T follicular helper cell (primary cell): ENCODE measurements at places on chromosomes 2 and 18.

- DNase-seq = no peak
Observed at GRCh38 chr18:73691118-73691517, 456.5 kb downstream of the FBXO15 start.

- no peak for DNase-seq
Observed at GRCh38 chr2:102340778-102341177, 14.8 kb upstream of the IL18R1 start.

- no peak for DNase-seq
Observed at GRCh38 chr18:77635858-77636257, 386.2 kb downstream of the GALR1 start.

DNA sequence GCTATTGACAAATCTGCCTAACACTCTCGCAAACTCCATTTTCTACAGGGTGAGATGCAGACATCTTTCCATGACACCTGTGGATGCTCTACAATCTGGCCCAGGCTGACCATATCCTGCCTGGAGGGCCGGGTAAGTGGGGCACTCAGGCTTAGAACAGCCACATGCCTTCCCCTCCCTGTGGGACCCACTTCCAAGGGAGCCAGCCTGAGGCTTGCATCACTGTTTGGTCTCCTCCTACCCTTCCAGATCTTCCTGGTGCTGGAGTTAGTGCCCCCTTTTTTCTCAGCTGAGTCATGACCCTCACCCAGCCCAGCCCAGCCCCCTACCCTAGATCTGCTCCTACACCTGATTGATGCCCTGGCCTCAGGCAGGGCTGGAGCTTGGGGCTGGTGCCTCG is 150.2 kb upstream of the MSH6 start:
- DNase-seq = no peak

DNA sequence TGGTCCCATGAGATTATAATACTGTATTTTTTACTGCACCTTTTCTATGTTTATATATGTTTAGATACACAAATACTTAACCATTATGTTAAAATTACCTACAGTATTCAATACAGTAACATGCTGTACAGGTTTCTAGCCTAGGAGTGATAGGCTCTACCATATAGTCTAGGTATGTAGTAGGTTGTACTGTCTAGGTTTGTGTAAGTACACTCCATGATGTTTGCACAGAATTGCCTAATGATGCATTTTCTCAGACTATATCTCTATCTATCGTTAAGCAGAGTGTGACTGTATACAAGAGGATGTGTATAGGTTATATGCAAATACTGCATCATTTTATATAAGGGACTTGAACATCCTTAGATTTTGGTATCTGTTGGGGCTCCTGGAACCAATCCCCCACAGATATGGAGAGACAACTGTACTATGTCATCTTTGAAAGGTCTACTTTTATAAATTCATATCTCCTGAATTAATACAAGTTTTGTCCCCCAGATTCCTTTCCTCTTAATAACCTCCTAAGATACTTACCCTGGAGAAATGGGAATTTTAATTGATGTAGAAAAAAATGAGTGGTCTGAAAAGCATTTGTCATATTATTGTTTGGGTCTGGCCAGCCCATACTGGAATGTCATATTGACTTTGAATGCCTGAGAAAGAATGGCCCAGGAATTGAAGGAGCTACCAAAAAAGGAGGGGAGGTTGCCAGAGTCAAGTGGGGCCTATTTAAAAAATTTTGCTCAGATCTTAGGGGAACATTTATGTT is 36.6 kb downstream of the EHBP1 start:
- no peak for DNase-seq

- DNase-seq = no peak
Observed at GRCh38 chr2:233409286-233409991, 55.1 kb downstream of the DGKD start.

DNA sequence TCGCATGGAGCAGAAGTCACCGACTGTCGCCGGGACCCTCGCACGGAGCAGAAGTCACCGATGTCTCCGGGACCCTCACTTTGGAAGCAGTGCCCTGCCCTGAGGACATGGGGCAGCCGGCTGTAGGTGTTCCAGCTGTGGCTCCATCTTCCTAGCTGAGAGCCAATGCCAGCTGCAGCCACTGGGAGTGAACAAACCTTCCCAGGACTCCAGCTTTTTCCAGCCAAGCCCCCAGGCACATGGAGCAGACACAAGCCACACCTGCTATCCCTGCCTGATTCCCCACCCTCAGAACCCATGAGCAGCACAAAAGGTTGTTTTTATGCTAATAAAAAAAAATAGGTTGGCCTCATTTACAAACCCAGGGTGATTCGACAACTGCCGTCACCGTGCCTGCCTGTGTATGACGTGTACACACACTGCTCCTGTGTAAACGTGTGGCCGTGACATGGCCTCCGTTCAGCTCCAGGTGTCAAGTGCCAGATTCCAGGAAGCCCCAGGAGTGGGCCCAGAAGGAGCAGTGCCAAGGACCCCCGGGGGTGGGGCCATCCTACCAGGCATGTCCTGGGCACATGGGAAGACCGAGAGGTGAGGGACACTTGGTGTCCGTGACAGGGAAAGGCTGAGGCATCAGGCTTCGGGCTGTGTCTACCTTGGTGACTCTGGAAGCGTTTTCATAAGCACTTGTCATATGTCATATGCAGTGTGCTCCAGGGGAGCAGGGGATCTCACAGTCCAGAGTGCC is 91.5 kb downstream of the EIPR1 start:
- DNase-seq = no peak

DNA sequence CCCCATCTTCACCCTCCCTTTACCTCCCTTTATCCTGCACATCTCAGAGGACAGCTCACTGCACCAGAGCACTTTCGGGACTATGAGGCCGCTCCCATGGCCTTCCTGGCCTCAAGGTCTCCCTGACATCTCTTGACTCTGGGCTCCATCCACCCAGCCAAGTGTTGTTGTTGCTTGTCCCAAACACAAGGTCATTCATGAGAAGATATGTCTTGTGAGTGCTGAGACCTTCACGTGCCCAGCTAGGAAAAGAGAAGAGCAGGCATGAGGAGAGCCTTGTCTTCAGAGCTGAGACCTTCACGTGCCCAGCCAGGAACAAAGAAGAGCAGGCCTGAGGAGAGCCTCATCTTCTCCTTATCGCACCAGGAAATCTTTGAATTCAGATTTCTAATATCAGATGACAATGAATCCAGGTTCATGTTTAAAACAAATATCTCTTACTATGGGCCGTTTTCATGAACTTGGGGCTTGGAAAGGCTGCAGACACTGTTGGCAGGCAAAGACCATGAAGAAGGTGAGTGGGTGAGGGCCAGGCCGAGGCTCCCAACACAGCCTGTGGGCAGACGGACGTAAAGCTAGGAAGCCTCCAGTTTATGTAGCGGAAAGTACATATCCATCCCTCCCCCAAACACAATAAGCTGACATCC is 256.1 kb downstream of the NDUFA10 start:
- DNase-seq = no peak

DNA sequence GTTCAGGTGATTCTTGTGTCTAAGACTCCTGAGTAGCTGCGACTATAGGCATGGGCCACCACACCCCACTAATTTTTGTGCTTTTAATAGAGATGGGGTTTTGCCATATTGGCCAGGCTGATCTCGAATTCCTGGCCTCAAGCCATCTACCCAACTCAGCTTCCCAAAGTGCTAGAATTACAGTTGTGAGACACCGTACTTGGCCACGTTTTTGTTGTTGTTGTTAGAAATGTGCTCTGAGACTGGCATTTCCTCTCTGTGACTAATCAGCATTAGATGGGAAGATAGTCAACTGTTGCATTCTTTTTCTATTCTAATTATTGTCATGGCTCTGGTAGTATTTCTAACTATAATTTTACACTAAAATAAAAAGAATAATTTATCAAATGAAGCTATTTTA is 191.7 kb downstream of the CAMKMT start:
- DNase-seq = no peak

- no peak for DNase-seq
Observed at GRCh38 chr2:60532421-60532820, 21.0 kb downstream of the BCL11A start.

GRCh38 chr2:194550702-194551101 is 1106.3 kb upstream of the SLC39A10 start:
- no peak for DNase-seq

GRCh38 chr2:235567842-235568241 is 74.0 kb downstream of the AGAP1 start:
- no peak for DNase-seq

GRCh38 chr18:44764863-44765262 is 84.2 kb downstream of the SETBP1 start:
- DNase-seq = no peak

GRCh38 chr2:110876167-110876999 is 144.0 kb downstream of the ACOXL start:
- no peak for DNase-seq

- no peak for DNase-seq
Observed at GRCh38 chr2:40041422-40042382, 262.6 kb upstream of the THUMPD2 start.

DNA sequence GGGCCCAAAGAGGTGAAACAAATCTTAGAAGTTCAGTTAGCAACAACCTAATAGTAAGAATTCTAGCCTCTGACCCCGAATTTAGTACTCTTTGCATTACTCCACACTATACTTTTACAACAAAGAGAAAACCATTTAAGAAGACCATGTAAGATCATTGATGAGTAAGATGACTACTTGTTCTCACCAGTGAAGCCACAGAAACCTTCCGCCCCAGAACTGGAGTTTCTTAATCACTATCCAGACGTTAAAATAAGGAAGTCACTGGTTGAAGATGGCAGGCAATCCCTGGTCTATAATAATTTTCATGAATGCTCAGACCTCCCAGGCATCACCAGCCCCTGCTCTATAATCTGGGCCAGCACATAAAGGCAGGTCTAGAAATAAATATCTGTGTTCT is 95.0 kb downstream of the TMEM163 start:
- no peak for DNase-seq

- DNase-seq = no peak
Observed at GRCh38 chr2:121046335-121046734, 238.7 kb downstream of the TFCP2L1 start.

DNA sequence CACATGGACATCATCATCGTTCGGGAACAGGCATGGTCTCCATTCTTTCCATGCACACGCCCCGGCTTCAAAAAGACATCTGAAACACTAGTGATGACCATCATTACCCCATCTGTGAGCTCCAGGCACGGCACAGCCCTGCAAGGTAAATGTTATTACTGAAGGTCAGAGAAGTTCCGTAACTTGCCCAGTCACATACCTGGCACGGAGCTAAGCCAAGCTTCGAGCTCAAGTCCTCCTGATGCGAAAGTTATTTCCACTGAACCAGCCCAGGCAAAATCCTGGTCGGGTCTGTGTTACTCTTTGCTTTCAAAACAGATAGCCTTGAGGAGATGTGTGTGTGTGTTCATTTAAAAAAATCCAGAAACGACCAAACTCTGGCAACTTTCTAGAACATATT is 22.8 kb downstream of the FHL2 start:
- no peak for DNase-seq

DNA sequence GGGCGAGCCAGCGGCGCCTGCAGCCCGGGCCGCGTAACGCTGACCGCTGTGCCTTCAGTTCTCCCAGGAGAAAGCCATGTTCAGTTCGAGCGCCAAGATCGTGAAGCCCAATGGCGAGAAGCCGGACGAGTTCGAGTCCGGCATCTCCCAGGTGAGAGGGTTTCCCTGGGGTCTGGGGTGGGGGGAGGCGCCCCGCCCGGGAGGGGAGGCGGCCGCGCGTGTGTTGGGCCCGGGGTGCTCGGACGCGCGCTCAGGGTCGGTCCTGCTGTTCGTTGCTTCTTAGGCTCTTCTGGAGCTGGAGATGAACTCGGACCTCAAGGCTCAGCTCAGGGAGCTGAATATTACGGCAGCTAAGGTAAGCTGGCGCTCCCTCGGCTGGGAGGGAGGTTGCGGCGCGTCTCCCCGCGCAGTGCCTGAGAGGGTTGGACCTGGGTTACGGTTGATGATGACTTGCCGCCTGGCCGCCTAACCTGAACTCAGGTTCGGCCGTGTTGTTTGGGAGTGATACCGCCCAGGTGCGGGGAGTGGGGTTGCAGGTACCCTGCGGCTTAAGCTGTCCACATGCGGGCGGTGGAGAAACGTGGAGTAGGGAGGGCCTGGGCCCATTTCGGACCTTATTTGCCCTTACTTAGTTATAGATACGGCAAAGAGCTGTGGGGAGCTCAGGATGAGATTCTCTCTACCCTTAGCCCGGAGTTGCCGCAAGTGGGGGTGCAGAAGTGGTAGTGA is 638 bp downstream of the RPS7 start:
- peak; percentile 21 for DNase-seq

- no peak for DNase-seq
Observed at GRCh38 chr2:49515996-49516782, 361.9 kb upstream of the FSHR start.

DNA sequence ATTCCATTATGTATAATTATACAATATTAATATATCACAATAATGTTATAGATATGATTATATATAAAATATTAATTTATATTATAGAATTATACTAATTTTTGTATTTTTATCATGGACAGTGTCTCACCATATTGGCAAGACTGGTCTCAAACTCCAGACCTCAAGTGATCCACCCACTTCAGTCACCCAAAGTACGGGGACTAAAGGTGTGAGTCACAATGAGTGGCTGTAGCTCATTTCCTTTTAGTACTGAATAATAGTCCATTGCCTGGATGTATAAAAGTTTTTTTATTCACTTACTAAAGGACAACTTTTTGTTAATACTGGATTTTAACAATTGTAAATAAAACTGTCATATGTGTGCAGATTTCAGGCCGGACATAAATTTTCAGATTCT is 417.6 kb upstream of the LINC00305 start:
- DNase-seq = no peak

- DNase-seq = no peak
Observed at GRCh38 chr2:120929829-120930228, 194.2 kb downstream of the GLI2 start.

- no peak for DNase-seq
Observed at GRCh38 chr2:126891681-126892500, 6.8 kb upstream of the TEX51 start.

- DNase-seq = no peak
Observed at GRCh38 chr18:49648326-49648725, 86.5 kb downstream of the LIPG start.

DNA sequence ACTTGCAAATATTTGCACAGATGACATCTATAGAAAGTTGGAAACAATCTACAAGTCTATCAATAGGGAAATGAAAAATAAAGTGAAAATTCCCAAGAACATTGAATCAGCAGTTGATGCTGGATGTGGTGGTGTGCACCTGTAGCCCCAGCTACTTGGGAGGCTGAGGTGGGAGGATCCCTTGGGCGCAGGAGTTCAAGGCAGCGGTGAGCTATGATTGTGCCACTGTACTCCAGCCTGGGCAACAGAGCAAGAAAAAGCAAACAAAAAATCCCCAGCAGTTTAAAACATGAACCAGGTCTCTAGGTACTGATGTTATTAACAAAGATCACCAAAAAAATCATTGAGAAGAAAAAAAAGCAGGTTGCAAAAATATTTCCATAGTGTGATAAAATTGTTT is 15.4 kb upstream of the NDUFV2 start:
- no peak for DNase-seq

GRCh38 chr2:176826356-176826755 is 386.2 kb upstream of the HNRNPA3 start:
- no peak for DNase-seq

GRCh38 chr18:3190610-3191009 is 29.2 kb downstream of the MYOM1 start:
- DNase-seq = no peak
